Pons (tissue), 1 donor: ENCODE measurements at places on chromosomes 11 and 22.

DNA sequence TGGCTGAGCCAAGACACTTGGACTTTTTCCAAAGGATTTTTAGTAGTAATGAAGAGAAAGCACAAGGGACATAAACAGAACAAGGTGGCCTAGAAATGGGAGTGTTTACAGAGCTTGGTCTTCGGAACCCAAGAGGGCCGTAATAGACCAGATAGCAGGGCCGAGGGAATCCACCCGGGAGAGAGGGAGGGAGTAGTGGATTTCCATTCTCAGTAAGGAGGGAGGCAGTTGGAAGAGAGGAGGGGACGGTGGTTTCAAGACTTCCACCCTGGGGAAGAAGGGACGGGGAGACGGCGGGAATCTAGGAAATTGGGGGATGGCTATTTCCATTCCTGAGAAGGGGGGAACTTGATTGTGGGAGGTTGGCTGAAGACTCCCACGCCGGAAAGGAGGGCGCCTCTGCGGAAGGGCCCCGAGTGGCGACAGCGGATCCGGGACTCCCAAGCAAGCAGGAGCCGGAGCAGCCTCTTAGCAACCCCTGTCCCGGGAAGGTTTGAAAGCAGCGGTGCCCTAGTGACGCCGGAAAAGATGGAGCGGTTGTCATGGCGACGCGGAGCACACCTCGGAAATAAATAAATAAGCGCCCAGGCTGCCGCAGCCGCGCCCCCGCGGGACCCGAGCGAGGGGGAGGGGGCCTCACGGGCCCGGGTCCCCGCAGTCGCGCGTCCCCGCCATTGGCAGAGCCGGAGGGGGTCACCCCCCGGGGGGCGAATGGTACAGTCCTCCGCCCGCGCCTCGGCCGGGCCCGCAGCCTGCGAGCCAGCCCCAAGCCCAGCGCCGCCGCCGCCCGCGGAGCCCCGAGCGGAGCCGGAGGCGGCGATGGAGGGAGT is 31.6 kb downstream of the EIF3F start:
- DNase-seq = peak; percentile 54

DNA sequence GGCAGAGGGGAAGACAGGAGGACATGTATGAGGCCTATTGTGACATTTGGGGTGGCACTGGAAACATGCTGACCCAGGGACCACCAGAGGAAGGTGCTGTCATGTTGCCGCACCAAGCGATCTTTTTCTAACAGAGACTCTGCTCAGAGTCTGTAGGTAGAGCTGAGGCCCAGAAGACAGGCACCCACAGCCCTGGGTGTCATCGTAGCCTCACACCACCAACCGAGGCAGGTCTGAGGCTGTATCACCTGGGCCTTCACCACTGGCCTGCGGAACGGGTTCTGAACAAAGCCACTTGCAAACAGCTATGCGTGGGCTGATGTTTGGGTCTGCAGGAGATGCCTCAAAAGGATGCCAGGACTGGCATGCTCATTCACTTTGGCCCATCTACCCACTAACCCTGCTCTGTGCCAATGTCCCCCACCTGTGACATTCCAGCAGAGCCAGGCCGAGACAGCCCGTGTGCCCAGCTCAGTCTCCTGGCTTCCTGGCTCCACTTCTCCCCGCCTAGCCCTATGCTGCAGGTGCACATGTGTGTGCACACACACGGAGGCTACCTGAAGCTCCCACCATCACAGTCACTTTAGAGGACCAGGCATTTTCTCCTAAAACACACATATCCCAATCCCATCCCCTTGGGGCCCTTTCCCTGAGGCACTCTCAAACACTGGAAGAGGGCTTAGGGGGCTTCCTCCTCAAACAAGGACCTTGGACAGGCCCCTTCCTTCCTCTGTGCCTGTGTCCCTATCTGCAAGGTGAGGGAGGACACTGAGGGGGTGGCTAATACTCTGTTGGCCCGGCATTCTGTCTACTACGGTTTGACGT is 3.6 kb downstream of the TRIM29 start:
- DNase-seq = no peak

DNA sequence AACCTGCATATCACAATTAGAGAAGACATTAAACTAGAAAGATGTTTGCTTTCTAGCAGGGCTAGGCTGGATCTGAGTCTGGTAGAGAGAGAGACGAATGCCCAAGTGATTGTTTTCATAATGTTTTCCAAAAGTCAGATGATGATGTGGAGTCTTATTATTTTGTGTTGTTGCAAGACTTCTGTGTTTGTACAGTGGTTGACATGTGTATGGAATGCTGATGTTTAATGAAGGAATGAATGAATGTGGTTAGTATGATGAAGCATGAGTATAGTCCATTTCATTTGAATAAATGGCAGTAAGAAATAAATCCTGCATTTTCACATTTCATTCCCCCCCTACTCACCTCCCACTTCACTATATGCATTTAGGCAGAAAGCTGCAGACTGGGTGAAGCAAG is 69.6 kb downstream of the PPP2R1B start:
- DNase-seq = no peak

- DNase-seq = no peak
Measured at GRCh38 chr11:271319-271715, 6.9 kb upstream of the NLRP6 start.

- peak; percentile 28 for DNase-seq
Measured at GRCh38 chr11:58616594-58616993, 5.9 kb upstream of the CNTF start.

DNA sequence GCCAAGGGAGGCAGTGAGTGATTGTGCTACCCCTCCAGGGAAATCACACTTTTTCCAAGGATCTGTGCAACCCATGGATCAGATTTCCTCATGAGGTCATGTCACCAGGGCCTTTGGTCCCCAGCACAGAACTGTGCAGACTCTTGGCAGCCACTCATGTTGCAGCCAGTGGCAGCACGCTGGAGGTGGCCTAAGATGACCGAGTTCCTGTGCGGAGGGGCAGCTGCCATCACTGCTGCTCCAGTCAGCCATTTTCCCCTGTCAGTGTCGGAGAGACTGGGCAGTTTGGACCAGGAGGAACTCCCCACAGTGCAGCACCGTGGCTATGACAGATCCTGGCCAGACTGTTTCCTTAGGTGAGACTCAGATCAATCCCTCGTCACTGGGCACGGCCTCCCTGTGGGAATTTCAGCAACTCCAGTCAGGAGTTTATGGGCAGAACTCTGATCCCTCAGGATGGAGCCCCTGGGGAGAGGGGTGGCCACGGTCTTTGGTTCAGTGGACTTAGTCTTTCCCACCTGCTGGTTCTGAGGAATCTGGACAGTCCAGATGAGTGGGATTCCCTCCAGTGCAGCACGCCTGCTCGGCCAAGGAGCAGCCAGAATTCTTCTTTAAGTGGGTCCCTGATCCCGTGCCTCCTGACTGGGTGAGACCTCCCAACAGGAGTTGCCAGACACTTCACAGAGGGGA is 194.6 kb upstream of the CARD18 start:
- no peak for DNase-seq

DNA sequence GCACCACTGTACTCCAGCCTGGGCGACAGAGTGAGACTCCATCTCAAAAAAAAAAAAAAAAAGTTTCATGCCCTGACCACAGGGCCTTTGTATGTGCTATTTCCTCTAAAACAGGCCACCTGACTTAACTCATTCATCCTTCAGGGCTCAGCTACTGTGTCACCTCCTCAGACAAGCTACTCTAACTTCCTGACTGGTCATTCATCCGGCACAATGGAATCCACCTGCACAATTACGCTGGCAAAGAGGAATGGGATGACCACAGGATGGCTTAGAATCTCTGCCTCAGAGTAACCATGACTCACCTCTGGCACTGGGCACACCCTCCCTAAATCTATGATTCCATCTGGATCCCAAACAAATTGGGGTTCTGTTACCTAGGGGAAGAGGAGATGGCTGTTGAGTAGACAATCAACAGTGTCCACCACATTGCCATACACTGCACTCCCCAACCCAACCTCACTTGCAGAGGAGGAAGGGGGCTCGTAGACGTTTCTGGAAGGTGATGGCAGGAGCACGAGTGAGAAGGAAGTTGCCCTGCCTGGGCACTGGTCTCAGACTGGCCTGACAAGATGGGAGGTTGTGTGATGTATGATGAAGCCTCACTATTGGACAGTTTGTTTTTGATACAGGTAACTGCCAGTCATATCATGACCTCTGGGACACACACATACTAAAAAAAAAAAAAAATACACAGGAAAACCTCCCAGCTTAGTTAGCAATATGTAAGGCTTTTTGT is 22.8 kb upstream of the HMOX1 start:
- DNase-seq = no peak

- no peak for DNase-seq
Measured at GRCh38 chr11:87366346-87366745, 328.6 kb downstream of the TMEM135 start.

GRCh38 chr22:21634844-21635243 is 2.3 kb downstream of the CCDC116 start:
- DNase-seq = no peak
